ENCODE measurements at places on chromosomes 11 and 22.

GRCh38 chr11:12119502-12119901, 9.1 kb downstream of the MICAL2 start:
- no peak overlapping the region for H3K4me3 ChIP-seq
- DNase-seq = no peak
- no peaks in the 10 kb centered on the region for H3K36me3 ChIP-seq
- no peaks in the 10 kb centered on the region for H3K27me3 ChIP-seq
- H3K27ac ChIP-seq = no peak overlapping the region
- H3K4me1 ChIP-seq = peaks cover 47% of the 10 kb centered on the region

DNA sequence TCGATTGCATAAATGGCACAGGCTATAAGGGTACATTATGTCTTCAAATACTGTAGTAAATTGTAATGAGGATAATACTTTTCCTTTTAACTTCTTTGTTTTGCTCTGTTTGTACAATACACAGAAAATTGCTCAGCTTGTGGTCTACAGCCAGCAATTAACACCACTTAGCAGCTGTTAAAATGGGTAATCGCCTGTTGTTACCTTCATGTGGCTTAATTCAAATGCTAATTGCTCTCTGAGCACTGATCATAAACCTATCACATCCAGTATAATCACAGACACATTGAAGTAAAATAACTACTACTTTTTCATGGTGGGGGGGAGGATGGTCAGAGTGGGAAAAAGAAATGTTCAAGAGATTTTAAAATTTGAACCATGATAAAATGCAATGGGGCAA, 1164.1 kb upstream of the CNTN5 start:
- no peak overlapping the region for H3K4me3 ChIP-seq
- no peaks in the 10 kb centered on the region for H3K36me3 ChIP-seq
- no peak overlapping the region for H3K27ac ChIP-seq
- no peaks in the 10 kb centered on the region for H3K4me1 ChIP-seq

DNA sequence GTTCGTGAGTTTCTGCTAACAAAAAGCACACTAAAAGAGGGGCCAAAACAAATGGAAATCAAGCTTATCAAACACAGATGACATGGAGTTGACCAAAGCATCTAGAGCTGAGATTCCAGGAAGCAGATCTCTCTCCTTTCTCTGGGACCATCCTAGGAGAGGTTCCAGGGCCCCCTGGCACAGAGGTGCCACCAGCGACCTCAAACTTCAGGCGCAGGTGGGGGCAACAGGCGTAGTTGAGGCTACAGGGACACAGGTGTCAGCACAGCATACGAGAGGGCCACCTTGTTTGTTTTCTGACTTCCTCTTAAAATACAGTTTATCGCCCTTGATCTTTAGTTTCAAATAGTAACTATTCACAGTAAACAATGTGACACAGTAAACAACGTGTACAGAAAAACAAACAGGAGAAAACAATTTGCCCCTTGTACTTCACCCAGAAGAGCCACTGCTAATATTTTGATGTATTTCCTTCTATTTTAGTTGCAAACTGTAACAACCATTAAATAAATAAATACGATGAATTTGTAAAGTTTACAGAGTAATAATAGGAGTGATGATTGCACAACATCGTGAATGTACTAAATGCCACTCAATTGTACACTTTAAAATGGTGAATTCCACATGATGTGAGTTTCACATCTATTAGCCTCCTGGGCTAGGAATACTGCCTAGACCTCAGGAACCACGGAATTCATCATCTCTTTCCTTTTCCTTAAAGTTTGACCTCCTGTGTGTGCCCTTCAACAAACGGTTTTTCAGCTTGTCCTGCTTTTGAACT, 52.2 kb downstream of the IGLL5 start:
- H3K4me1 ChIP-seq = no peaks in the 10 kb centered on the region
- no peak overlapping the region for H3K4me3 ChIP-seq
- DNase-seq = peak; percentile 48
- peaks cover 6% of the 10 kb centered on the region for H3K27me3 ChIP-seq
- no peak overlapping the region for H3K27ac ChIP-seq

DNA sequence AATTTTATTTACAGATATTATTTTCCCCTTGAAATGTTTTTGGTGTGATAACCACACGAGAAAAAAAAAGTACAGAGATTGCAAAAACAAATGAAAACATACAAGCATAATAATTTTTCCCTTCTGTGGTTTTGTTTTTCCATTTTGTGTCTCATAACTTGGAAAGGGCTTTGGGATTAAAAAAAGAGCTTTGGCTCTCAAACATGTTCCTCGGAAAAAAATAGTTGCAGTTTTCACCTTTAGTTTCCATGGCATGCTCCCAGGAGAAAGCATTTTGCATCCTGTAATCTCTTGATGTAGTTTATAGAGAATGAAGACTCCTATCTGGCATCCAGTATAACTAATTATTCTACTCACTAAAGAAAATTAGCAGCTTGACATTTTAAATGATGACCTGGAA, 362.1 kb upstream of the PDGFD start:
- no peaks in the 10 kb centered on the region for H3K27me3 ChIP-seq
- H3K4me3 ChIP-seq = no peak overlapping the region
- peak overlapping the region; percentile 35 for H3K27ac ChIP-seq

DNA sequence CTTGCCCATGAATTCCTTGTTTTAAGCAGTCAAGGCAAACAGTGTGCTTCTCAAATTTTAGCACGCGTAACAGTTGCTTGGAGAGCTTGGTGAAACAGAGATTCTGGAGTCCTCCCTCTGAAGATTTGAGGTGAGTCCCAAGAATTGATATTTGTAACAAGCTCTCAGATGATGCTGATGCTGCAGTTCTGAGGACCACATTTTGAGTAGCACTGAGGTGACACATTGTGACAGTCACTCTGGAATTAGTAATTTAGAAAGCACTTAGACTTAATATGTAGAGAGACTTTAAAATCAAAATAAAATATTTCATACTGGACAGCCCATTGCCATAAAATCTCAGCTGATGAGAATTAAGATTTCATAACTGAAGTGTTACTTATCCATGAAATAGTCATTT, 38.5 kb downstream of the DNAJC24 start:
- H3K4me3 ChIP-seq = no peak overlapping the region
- no peaks in the 10 kb centered on the region for H3K27me3 ChIP-seq
- H3K4me1 ChIP-seq = no peaks in the 10 kb centered on the region

GRCh38 chr11:44952500-44953260, 2.0 kb upstream of the TP53I11 start:
- H3K27me3 ChIP-seq = no peaks in the 10 kb centered on the region
- no peak for DNase-seq
- no peak overlapping the region for H3K27ac ChIP-seq
- H3K4me1 ChIP-seq = peaks cover 42% of the 10 kb centered on the region

DNA sequence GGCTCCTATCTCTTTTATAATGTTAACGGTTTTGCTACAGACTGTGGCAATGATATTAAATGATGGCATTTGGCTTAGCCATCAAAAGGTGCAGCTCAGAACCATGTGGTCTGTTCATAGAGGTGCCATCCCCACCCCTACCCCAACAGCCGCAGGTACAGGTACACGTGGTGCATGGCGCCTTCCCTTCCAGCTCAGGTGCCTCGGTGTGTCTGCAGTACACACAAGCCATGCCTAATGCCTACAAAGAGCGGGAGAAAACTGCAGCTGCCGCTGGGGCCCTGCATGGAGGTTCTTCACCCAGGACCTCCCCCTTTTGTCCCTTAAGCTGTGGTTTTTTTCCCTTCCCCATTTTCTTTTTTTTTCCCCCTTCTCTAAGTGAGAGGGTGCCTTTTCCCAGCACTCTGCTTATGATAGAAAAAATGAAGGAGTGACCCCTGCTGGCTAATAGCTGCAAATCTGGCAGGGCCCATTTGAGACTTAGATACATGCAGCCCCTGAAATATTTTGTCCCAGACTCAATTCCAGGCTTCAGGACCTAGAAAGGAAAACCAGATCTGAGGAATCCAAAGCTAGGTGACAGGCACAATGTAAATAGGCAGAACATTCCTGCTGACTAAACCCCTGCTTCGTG, 6.5 kb downstream of the OR52M1 start:
- no peak for DNase-seq
- H3K36me3 ChIP-seq = no peaks in the 10 kb centered on the region
- H3K27ac ChIP-seq = no peak overlapping the region
- H3K4me3 ChIP-seq = no peak overlapping the region
- H3K27me3 ChIP-seq = peaks cover 7% of the 10 kb centered on the region

DNA sequence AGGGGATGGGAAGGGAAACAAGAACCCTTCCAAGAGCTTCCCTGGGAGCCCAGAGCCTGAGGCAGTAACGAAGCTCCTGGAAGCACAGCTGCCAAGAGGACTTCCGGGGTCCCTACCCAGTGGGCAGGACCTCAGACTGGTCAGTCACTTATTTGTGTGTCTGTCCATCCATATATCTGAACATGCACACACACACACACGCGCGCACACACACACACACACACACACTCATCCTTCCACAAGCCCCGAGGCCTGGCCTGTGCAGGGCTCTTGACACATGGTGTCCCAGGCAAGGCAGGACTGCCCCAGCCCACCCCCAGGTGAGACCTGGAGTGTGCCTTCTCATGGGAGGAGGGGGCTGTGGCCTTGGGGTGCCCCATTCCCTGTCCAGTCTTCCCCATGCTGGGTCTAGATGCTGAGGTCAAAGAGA, 44.9 kb downstream of the IGLL5 start:
- H3K27me3 ChIP-seq = peaks cover 3% of the 10 kb centered on the region
- peaks cover 4% of the 10 kb centered on the region for H3K4me1 ChIP-seq
- no peak overlapping the region for H3K4me3 ChIP-seq

GRCh38 chr11:112161012-112161411, 2.9 kb downstream of the IL18 start:
- peak overlapping the region; percentile 58 for H3K27ac ChIP-seq
- peaks cover 51% of the 10 kb centered on the region for H3K4me1 ChIP-seq
- H3K27me3 ChIP-seq = no peaks in the 10 kb centered on the region
- peak overlapping the region; percentile 8 for H3K4me3 ChIP-seq
- H3K36me3 ChIP-seq = no peaks in the 10 kb centered on the region
- DNase-seq = no peak

GRCh38 chr11:37841016-37841415, 1243.0 kb upstream of the RAG2 start:
- H3K27ac ChIP-seq = no peak overlapping the region
- H3K36me3 ChIP-seq = no peaks in the 10 kb centered on the region
- H3K27me3 ChIP-seq = no peaks in the 10 kb centered on the region

- H3K4me3 ChIP-seq = no peak overlapping the region
- H3K36me3 ChIP-seq = no peaks in the 10 kb centered on the region
- H3K4me1 ChIP-seq = peaks cover 7% of the 10 kb centered on the region
- no peaks in the 10 kb centered on the region for H3K27me3 ChIP-seq
Observed at GRCh38 chr11:111444040-111444439, 65.0 kb upstream of the POU2AF1 start.

GRCh38 chr11:88312628-88313027, 24.9 kb downstream of the CTSC start:
- H3K4me1 ChIP-seq = peaks cover 14% of the 10 kb centered on the region
- H3K4me3 ChIP-seq = no peak overlapping the region
- H3K27ac ChIP-seq = no peak overlapping the region
- H3K36me3 ChIP-seq = peaks cover 3% of the 10 kb centered on the region
- H3K27me3 ChIP-seq = no peaks in the 10 kb centered on the region
- DNase-seq = no peak

DNA sequence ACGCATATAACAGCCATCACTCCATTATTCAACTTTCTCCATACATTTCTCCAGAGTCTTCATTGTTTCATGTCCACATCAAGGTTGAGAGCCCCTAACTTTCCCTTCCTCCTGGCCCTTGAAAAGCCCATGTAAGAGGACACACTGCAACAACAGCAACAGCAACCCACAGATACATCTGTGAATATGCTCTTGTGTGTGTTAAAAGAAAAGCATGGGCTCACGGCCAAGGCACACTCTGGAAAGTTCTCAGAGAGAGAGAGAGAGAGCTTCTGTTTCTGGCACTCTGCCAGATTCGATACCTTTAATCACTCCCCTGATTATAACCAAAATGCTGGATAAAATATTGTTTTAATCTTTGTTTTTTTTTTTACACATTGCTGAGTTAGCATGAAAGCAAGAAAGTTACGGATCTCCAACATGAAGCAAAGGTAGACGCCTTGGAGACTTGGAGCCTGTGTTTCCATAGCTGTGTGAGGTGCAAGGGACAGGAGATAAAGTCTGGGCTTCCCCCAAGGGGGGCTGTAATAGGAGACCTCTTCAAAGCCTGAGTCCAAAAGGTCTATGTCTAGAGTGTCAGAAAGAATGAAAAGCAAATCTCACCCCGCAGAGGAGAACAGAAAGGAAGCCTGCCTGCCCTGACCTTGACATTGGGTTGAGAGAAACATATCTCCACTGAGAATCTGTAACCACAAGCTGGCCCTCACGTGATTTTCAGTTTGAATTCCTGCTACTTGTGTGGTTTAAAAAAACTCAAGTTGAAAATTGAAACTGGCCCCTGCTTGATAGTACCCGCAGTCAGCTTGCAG, 33.7 kb upstream of the MPPED1 start:
- no peak overlapping the region for H3K27ac ChIP-seq
- peaks cover 45% of the 10 kb centered on the region for H3K27me3 ChIP-seq
- no peak overlapping the region for H3K4me3 ChIP-seq
- no peak for DNase-seq

DNA sequence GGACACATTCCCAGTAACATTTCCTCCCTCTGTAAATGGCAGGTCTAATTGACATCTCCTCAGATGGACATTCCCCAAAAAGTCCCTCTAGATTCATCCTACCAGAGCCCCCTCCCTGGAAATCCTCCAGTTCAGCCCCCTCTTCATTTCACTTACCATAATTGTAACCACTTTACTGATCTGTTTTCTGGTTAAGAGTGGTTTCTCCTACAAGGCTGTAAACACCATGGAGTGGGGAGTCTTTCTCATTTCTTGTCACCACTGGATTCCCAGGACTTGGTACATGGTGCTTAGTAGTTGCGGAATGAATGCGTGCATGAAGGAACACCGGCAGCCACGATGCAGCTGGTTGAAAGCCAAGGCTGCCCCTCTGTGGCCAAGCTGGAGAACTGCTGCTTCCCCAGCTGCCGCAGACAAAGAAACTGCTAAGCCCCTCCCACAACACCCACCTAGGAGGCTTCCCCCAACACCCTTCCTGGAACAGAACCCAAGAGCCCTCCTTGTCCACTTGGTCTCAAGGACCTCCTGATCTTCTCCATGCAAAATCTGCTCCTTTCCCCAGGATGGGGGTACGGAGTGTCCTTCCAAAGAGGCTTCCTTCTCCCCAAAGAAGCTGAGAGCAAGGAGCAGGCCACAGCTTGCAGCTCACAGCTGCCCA, 18.6 kb upstream of the SCARF2 start:
- H3K27me3 ChIP-seq = no peaks in the 10 kb centered on the region
- peak; percentile 82 for DNase-seq
- no peak overlapping the region for H3K27ac ChIP-seq
- no peak overlapping the region for H3K4me3 ChIP-seq
- H3K36me3 ChIP-seq = peaks cover 24% of the 10 kb centered on the region
- peaks cover 5% of the 10 kb centered on the region for H3K4me1 ChIP-seq

- H3K36me3 ChIP-seq = no peaks in the 10 kb centered on the region
- H3K4me3 ChIP-seq = peak overlapping the region; percentile 59
- H3K27ac ChIP-seq = peak overlapping the region; percentile 51
- H3K27me3 ChIP-seq = no peaks in the 10 kb centered on the region
- H3K4me1 ChIP-seq = peaks cover 14% of the 10 kb centered on the region
Observed at GRCh38 chr22:24011735-24012068, 598 bp downstream of the CABIN1 start.

DNA sequence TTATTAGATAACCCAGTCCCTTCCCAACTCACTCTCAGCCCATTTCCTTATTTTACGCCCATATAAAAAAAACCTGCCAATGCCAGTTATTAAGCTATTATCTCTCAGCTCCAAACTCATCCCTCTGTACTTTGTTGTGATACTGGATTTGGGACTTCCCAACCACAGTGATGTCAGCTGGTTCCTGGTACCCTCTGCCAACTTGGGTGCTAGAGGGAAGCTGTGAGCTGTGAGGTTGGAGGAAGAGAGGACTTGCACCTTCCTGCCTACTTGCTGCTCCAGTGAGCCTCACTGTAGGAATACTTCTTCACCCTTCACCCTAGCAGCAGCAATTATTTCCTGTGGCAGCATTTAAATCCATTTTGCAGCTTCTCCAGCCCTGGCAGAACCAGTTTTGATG, 19.2 kb upstream of the CSF2RB start:
- no peaks in the 10 kb centered on the region for H3K4me1 ChIP-seq
- peaks cover 2% of the 10 kb centered on the region for H3K27me3 ChIP-seq
- DNase-seq = no peak
- no peak overlapping the region for H3K4me3 ChIP-seq
- H3K27ac ChIP-seq = no peak overlapping the region

Data from suprapubic skin (tissue), 4 donors.